Natural killer cell (primary cell): ENCODE measurements at places on chromosomes 16 and 17. TPM values are rescaled to one million over a fixed set of nuclear protein-coding genes. Genes with fewer than 3 reads are reported as not detected.

The PIRT gene
- not detected for total RNA-seq

The PRPSAP1 gene
- total RNA-seq: 41.5 TPM

The SNTB2 gene
- total RNA-seq: 43.8 TPM

DNA sequence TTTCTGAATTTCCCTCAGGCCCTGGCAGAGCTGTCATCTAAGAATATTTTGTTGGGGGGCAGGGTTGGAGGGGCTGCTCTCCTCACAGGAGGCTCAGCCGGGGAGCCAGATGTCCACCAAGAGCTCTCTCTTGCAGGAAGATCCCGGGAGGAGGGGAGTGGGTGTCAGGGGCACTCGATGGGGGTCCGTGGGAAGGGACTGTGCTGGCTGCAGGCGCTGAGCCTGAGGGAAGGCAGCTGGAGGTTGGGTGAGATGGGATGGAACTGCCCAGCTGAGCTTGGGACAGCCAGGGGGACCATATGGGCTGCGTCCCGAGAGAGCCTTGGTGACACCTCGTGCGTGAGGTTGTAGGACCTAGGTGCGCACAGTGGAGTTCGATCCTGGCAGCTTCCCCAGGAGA lies 111.2 kb upstream of the GSE1 start:
- H3K27ac ChIP-seq: no peak overlapping the region
- no peak overlapping the region for H3K4me3 ChIP-seq
- peaks cover 6% of the 10 kb centered on the region for H3K4me1 ChIP-seq
- H3K27me3 ChIP-seq: no peaks in the 10 kb centered on the region

DNA sequence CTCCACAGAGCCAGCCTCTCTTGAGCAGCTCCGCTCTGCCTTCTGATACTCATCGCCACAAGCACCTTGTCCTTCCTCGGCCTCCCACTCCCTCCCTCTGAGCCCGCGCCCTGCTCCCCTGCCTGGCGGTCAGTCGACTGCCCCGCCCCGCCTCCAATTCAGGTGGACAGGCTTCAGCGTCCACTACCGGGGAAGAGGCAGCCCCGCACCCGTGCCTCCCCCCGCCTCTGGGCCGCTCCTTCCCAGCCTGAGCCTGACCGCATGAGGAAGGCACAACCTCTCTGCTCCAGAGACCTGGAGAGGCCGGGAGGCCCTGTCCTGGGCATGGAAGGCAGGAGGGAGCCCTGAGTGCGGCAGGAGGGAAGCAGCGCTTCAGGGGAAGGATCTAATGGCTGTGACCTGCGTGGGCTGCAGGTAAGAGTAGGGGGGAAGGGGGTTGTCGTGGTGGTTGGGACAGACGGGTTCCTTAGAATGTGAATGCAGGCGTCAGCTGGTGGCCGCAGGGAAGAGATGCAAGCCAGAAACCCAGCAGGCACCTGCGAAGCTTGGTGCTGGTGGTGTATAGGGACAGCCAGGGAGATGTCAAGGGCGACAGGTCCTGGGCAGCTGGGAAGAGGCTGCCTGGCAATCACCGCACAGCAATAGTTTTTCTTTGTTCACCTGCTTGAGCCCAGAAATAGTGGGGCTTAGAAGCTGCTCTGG lies 3.0 kb upstream of the SLC6A4 start:
- no peak overlapping the region for H3K4me3 ChIP-seq
- H3K27ac ChIP-seq: no peak overlapping the region
- peaks cover 39% of the 10 kb centered on the region for H3K4me1 ChIP-seq

DNA sequence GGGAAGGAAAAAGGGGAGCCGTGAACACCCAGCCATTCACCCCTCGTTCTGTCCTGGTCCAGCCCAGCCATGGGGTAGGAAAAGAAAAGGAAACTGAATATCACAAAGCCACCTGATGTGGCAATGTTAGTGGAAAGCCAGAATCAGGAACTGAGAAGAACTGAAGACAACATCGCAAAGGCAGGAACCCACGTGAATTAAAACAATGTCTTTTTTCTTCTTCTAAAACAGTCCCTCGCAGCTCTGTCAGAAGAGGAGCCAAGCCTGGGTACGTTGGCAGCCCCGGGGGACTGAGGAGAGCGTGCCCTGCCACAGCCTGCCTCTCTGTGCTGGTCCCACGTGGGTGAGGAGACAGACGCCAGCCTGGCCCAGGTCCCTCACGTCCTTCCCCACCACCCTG lies 55.0 kb downstream of the ZNF423 start:
- no peaks in the 10 kb centered on the region for H3K27me3 ChIP-seq
- no peaks in the 10 kb centered on the region for H3K36me3 ChIP-seq
- H3K4me3 ChIP-seq: no peak overlapping the region
- H3K27ac ChIP-seq: no peak overlapping the region
- no peaks in the 10 kb centered on the region for H3K4me1 ChIP-seq
- no peak for DNase-seq
